ENCODE measurements at places on chromosomes 11 and 22.
A peak's percentile ranks its signal among the peaks of the same experiment; 100 is the strongest.

- peak; percentile 37 for DNase-seq
These were observed 58.2 kb downstream of the ACER3 start for GRCh38 chr11:76918941-76919386.

DNA sequence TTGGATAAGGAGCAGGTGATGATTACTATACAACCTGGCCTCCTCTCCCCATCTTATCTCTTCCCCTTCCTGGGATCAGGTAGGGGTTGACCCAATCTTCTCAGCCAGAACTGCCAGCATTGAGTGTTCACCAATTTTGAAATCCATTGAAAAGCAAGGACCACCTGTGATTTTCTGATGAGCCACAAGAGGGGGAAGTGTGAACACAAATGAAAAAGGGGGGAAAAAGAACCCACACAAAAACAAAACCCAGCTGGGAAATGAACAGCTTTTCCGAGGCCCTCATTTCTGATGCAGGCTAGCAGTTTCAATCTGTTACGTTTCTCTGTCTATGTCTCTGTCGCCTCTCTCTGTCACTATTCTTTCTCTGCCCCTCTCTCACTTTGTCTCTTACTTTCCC lies 161.9 kb downstream of the INSC start:
- DNase-seq, result no peak

DNA sequence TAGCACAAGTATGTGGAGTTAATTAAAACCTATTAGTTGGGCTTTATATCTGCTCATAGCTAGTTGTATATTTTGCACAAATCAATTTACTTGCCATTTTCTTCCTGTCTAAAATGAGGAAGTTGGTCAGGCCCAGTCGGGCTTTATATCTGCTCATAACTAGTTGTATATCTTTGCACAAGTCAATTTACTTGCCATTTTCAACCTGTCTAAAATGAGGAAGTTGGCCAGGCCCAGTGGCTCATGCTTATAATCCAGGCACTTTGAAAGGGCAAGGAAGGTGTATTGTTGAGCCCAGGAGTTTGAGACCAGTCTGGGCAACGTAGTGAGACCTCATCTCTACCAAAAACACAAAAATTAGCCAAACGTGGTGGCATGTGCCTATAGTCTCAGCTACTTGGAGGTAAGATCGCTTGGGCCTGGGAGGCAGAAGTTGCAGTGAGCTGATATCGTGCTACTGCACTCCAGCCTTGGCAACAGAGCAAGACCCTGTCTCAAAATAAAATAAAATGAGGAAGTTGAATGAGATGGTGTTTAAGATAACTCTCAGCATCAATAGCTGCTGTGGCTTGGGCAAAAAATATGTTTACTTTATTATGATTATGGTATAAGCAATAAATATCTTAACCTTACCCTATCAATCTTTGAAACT lies 1558.6 kb upstream of the RAG2 start:
- DNase-seq, result no peak

DNA sequence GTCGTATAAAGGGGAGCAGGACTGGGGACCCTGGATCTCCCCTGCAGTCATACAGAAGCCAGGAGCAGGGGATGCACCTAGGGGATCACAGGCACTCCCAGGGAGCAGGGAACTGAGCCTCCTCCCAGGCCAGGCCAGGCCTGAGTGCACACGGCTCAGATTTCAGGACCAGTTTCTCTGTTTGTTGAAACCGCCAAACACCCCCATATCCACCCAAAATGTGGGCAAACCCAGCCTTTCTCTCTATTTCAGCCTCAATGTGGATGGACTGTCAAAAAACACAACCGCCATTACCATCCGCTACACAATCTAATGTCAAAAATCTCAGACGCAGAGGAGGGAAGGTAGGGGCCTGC lies 17.5 kb downstream of the MN1 start:
- DNase-seq, result no peak

GRCh38 chr11:75352588-75353206 lies 1.2 kb upstream of the ARRB1 start:
- DNase-seq, result no peak

- no peak for DNase-seq
These were observed 7.3 kb upstream of the CSRP3 start for GRCh38 chr11:19208959-19209546.
